ENCODE measurements at places on chromosomes 1 and 21.

GRCh38 chr1:219771080-219771479, 157.3 kb downstream of the SLC30A10 start:
- no peak for ATAC-seq

GRCh38 chr21:26939601-26940111, 27.2 kb downstream of the ADAMTS5 start:
- no peak for ATAC-seq

- ATAC-seq: no peak
Measured at GRCh38 chr1:40183055-40183710, 22.0 kb downstream of the RLF start.

DNA sequence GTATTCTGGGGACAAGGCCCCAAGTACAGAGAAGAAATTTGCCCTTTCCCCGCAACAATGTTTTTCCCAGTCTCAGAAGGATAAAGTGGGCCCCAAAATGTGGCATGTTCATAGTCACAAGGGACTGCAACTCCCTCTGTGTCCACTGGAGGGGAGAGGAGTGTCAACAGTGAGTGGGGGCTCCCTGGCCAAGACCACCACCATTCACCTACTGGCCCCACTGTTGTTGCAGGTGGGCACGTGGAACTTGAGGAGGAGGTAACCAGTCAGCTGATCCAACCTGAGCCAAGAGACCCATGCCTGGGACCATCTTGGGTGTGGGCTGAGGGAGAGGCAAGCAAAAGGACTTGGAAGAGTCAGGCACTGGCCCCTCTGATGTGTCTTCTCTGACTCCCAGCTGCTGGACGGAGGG, 777 bp downstream of the NUDT17 start:
- peak; percentile 39 for ATAC-seq

GRCh38 chr1:209870151-209870831, 42.5 kb downstream of the UTP25 start:
- ATAC-seq: no peak

GRCh38 chr1:228061411-228062084, 21.0 kb upstream of the ARF1 start:
- ATAC-seq: no peak
